ENCODE measurements at places on chromosomes 2 and 18.

- no peak for DNase-seq
These were observed 94.9 kb downstream of the TMEM131 start for GRCh38 chr2:97900806-97901205.

DNA sequence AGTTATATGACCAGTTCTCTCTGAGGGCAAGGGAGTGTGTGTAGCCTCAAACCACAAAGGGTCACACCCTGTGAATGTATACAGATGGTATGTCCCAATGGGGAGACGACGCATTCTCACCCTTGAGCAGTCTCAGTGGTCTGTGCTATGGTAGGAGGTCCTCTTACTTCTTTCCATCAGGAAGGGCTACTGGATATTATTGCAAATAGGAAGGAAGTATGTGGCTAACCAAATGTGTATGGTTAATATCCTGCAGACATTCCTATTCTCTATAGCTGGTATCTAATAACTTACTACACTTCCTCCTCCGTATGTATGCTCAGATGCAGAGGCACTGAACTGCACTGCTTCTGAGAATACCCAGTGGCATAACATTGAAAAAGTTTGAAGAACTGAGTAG, 306.7 kb upstream of the CCDC68 start:
- DNase-seq, result no peak

- no peak for DNase-seq
These were observed 211.4 kb upstream of the SMIM21 start for GRCh38 chr18:75638776-75639471.

DNA sequence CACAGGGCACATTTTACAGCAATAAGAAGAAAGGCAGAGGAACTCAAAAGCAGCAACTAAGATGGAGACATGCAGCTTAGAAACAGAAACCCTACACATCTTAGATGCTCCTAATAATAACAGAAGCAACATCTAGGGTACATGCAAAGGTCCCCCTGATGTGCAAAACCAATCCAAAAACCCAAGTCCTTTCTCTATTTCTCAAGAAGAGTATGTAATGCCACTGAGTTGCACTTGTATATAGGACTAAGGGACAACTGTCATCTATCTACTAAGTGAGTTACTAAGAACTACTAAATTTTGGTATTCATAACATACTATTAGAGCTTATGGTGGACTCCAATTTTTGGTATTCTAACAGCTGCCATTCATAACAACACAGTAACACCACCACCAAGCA, 28.4 kb downstream of the HNRNPLL start:
- no peak for DNase-seq

DNA sequence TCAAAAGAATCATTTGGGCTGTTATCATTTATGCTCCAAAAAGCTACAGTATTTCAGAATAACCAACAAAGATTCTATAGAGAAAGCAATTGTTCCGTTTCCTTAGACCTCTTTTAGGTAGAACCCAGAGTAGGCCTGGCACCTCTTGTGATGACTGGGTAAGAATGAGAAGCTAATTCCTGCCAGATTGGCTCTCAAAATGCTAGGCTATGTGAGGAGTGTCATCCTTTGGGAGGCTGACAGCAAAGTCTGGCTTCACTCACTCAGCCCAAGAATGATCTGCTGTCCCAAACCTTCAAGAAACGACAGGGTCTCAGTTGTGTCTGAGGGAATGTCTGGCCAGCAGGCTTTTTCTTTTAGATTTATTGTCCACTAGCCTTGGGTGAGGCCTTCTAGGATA, 4.5 kb downstream of the CERS6 start:
- no peak for DNase-seq

- no peak for DNase-seq
These were observed 55.2 kb upstream of the CAB39 start for GRCh38 chr2:230657462-230657861.

- no peak for DNase-seq
These were observed 125.5 kb downstream of the TFCP2L1 start for GRCh38 chr2:121159291-121160071.

Data from NCI-H1417 treated with DMSO at 0.1 percent for 48 hours (cell line).